Esophagus squamous epithelium (tissue), 5 donors: ENCODE measurements at places on chromosomes 3 and 15. TPM values are rescaled to one million over a fixed set of nuclear protein-coding genes. Genes with fewer than 3 reads are reported as not detected.

The SLC24A5 gene
- not detected for total RNA-seq

The MUC13 gene
- not detected for total RNA-seq

- no peak overlapping the region for H3K27ac ChIP-seq
- no peak for DNase-seq
- H3K36me3 ChIP-seq: no peaks in the 10 kb centered on the region
- no peaks in the 10 kb centered on the region for H3K27me3 ChIP-seq
These were observed 16.2 kb upstream of the DUT start for GRCh38 chr15:48315041-48315440.

The ATG7 gene
- 64.7 TPM for total RNA-seq
